ENCODE measurements at places on chromosomes 5 and 9. TPM values are rescaled to one million over a fixed set of nuclear protein-coding genes. Genes with fewer than 3 reads are reported as not detected.

The PCAT7 gene
- total RNA-seq = not detected

The ADRA1B gene
- total RNA-seq = 1.2 TPM

The ENTPD2 gene
- total RNA-seq = 0.55 TPM

The SPATA6L gene
- not detected for total RNA-seq

The PCDHA2 gene
- not detected for total RNA-seq

The GPR151 gene
- total RNA-seq = not detected

The PCSK1 gene
- total RNA-seq = not detected

The TNFSF15 gene
- not detected for total RNA-seq

Measured in gastrocnemius medialis (tissue), 4 donors.